ENCODE measurements at places on chromosomes 2 and 18.

DNA sequence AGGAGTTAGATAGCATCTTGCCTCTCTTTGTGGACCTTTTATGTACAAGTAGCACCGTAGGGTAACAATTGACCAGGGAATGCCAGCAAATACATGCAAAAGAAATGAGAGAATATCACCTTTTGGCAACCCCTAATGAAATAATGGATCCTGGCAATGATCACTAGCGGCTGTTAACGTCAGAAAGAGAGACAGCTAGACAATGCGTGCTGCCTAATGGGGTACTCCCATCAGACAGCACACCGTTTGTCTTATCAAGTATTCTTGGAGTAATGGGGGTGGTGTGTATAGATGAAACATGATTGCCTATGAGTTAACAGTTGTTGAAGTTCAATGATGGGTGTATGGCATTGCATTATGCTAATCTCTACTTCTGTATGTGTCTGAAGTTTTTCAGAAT lies 1.6 kb downstream of the ELAC1 start:
- no peak for DNase-seq

GRCh38 chr2:101399021-101399799 lies 11.9 kb upstream of the CREG2 start:
- no peak for DNase-seq

DNA sequence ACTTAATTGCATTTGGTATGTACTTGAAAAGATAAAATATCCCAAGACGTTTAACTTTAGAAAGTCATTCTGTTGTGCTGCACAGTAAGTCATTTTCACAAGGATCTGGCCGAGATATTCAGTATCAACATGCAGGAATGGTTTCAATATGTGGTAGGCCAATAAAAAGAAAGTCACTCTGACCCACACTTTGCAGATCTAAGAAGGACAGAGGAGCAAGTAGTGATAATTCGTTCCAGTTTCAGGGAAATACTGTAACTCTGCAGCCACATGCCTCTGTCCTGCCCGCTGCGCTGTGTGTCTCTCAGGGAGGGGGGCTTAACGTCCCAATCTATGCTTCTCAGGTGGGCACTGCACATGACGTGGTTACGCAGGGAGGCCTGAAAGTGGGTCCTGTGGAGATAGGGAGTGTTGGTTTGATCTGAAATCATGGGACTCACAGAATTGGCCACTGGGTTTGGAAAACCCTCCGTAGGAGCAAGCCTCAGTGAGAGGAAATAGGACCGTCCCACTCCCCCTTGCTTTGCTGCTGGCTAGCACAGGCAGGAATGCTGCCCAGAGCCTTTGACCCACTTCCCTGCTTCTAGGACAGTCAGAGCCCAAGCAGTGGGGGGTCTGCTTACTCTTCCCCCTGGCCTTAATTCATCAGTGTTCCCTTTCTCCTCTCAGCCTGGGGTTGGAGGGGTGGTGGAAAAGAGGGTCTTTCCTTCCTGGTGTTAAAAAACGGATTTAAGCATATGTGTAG lies 314.7 kb upstream of the SPRED2 start:
- no peak for DNase-seq

DNA sequence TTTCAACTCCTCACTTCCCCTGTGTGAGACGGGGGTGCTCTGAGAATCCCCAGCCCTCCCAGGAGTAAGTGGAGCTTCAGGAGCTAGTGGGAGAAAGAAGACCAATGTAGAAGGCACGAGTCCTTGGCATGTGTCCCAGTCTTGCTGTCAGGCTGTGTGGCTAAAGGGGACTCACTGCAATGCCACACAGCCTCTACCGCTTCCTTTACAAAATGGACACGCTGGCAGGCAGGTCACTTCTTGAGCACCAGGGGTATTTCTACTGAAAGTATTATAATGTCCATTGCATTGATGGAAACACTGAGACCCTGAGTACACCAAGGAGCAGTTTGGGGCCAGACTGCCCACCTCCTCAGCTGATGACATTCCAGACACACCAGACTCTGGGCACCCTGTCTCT lies 35.8 kb upstream of the MARCO start:
- no peak for DNase-seq

- DNase-seq: no peak
These were observed 2.5 kb upstream of the DHRS9 start for GRCh38 chr2:169066897-169067296.

DNA sequence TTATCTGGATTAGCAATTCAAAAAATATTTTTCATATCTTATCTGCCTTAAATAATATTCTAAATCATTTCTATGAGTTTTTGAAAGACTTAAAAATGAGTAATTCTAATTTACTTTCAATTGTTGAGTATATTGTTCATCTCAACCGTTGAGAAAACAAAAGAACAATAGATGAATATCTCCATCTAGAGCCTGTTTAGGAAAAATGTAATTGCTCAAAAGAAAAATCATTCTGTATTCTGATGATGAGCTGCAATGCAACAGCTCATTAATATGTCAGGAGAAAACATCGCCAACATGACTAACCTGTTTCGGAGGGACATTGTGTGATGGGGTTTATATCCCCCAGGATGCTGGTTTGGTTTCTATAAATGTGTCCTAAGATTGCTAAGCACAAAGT lies 417.6 kb downstream of the SUCLG1 start:
- no peak for DNase-seq

DNA sequence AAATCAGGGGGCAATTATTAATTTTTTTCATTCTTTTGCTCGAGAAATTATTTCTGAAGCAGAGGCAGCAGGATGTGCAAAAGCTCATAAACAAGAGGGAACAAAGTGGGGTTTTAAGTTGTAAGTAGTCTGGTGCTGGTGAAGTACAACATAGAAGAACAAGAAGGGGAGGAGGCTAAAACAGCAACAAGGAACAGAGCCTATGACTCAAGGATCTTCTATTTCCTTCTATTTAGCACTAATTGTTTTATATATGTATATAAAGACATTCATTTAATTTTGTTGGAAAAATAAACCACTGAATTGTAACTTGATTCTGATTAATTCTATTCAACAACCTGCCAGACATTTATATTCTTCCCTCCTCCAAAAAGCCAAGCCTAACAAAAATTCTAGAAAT lies 35.0 kb downstream of the YES1 start:
- DNase-seq: peak; percentile 39

DNA sequence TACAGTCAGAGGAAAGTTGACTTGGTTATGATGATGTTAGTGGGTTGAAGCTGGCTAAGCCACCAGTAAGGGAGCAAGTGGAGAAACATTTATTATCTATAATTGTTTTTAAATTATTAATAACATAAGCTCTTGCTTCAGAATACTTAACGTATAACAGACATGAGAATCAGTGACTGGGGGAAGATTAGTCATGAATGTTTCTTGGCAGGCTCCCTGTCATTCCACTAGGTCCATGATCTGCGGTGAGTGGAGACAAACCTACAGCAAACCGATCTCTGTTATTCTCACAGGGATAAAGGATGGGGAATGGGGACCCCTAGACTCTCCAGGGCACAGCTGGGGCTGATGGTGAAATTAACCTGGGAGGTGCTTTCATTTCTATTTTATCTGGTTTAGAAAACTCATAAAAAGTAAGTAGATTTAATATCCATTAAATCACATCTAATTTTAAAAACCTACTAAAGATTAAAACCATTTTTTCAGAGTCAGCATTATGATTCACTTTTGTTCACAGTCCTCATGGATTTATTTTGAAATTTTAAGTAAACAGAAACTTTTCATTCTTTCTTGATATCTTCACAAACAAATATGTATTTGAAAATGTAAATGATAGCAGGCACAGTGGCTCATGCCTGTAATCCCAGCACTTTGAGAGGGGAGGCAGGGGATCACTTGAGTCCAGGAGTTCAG lies 420.3 kb downstream of the PTPRM start:
- peak; percentile 85 for DNase-seq

DNA sequence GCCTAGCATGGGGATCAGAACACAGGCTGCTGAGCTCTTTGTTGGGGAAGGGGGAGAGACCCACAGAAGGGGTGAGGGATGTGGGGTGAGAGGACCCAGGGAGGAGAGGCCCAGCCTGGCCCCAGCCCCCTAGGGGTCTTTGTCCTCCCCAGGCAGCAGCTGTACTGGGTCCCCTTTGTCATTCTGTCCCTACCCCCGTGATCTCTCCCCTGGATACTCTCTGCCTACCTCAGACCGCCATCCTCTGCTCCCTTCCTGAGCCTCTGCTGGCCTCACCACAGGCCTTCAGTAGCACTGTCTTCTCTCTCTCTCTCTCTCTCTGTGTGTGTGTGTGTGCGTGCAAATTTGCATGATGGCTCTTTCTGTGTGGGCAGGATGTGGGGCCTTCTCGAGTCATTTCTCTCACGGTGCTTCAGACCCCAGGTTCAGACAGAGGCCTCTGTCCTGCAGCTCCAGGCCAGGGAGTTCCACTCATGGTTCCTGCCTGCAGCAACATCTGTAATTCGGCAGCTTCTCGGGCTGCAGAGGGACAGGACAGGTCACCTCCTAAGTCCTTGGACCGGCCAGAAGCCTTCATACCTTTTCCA lies 1.4 kb downstream of the PSD4 start:
- no peak for DNase-seq

GRCh38 chr2:220053919-220054318 lies 426.5 kb downstream of the SLC4A3 start:
- no peak for DNase-seq

GRCh38 chr2:73588177-73588576 lies 54.0 kb downstream of the NAT8 start:
- no peak for DNase-seq

GRCh38 chr18:28961669-28962228 lies 784.8 kb upstream of the CDH2 start:
- DNase-seq: peak; percentile 37

DNA sequence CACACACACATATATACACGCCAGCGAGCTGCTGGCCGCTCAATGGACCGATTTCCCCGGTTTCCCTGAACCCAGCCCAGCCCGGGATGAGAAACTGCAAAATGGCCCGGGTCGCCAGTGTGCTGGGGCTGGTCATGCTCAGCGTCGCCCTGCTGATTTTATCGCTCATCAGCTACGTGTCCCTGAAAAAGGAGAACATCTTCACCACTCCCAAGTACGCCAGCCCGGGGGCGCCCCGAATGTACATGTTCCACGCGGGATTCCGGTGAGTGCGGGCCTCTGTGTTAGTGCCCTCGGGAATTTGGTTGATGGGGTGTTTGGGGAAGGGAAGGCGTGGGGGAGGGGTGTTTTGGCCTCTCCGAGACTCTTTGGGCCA lies 392 bp downstream of the ST8SIA3 start:
- no peak for DNase-seq

- DNase-seq: no peak
These were observed 7.6 kb upstream of the KCTD1 start for GRCh38 chr18:26555804-26556553.

DNA sequence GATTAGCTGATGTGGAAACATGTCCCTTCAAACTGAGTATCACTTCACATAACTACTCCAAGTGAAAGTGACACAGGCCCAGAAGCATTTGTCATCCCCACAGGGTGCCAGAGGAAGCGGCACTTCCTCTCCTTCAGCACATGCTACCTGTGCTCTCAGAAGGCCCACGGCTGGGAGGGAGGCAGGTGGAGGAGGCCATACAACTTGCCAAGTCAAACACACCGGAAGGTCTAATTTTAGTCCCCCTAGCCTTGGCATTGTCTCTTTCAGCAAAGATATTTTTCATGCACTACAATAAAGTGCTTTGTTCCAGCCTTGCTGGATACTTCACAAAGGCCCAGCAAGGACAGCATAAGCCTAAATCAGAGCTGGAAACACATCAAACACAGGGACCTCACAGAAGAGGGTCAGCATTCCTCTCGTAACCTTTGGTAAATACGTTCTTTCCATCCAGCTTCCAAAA lies 38.0 kb downstream of the VSNL1 start:
- DNase-seq: no peak

DNA sequence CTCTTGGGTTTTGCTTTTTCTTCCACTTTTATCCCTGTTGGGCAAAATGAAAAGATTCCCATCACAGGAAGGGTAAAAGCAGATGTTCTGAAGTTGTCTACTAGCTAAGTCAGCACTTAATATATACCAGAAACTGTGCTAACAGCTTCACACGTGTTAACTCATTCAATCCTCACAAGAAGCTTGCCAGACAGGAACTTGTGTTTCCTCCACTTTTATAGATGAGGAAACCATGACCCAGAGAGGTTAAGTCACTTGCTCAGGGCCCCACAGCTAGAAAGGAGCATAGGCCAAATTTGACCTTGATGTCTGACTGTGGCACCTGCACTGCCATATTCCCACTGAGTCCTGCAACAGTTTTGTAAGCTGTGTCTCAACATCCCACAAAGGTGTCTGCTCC lies 76.8 kb upstream of the EPC2 start:
- DNase-seq: no peak

GRCh38 chr2:216904974-216905373 lies 45.1 kb upstream of the TNP1 start:
- no peak for DNase-seq

GRCh38 chr2:197673106-197673505 lies 2.3 kb downstream of the RFTN2 start:
- no peak for DNase-seq

DNA sequence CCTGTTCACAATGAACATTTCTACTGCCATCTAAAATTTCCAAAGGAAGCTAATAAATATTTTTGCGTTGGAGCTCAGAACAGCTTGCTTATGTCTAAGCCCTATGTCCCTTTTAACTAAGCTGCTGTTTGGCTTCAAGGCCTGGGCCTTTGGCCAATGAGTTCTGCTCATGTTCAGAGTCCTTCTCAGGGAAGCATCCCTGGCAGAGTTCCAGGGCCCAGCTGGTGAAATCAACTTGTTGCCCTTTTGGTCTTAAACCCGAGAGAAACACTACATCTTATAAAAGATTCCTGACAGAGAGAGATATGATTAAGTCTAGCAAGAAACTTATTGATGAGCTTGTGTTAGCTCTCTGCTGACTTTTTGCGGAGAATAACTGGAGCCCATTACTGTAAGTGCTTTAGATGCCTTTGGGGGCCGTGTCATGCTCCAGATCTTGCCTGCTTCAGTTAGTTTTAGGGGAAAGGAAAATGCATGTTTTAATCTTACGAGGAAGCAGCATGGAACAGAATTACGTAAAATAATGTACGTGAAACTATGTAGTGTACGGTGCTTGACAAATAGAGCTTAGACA lies 102.5 kb upstream of the NOSTRIN start:
- DNase-seq: peak; percentile 98

GRCh38 chr2:138522556-138522955 lies 21.0 kb downstream of the SPOPL start:
- DNase-seq: no peak

GRCh38 chr18:70377857-70378701 lies 89.2 kb downstream of the SOCS6 start:
- no peak for DNase-seq

DNA sequence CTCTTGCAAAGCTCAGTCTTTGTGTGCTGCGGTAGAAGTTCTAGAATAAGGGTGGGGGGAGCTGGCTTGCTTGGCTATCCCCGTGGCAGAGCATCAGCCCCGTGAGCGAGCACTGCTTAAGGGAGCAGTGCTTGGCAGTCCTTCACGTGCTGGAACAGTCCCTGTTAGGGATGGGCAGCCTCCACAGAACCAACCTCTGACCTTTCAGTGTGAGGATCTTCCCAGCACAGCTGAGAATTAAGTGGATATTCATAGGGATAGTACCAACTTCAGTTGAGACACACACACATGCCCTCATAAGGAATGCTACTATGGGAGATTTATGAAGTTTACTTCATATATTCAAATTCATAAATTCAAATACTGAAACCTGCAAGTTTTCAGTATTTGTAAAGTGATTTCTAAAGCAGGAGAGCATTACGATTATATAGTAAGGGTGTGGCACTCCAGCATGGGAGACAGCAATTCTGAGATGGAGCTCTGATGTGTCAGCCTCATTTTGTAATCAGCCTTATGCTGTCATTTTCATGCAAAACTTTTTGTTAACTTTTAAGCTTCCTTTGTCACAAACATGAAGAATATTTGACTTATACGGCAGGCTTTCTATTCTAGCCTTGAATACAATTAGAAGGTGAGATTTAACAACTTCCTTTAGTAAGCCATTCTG lies 39.5 kb downstream of the ATP9B start:
- peak; percentile 21 for DNase-seq

All from fibroblast of lung (primary cell).